ENCODE measurements at places on chromosomes 16 and 17.

GRCh38 chr16:27111486-27111885 is 44.8 kb downstream of the C16orf82 start:
- no peak for DNase-seq

DNA sequence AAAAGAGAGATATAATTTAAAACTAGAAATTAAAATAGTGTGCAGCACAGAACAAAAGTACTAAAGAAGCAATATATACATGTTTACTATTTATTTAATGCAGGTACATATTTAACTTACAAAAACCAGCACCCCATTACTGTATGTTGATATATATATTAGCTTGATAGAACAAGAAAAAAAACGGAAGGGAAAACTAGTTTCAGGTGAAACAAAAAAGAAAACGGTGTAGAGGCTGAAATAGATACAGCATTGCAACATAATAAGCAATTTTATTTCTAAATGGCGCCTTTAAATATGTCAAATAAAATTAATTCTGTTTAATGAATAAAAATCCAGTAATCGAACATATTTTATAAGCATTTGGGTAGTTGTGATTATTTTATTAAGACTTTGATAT is 3.9 kb downstream of the HNF1B start:
- no peak for DNase-seq

- DNase-seq, result no peak
Observed at GRCh38 chr17:38797158-38797490, 2.2 kb downstream of the PIP4K2B start.

GRCh38 chr16:88941913-88942909 is 34.8 kb downstream of the CBFA2T3 start:
- DNase-seq, result peak; percentile 26

DNA sequence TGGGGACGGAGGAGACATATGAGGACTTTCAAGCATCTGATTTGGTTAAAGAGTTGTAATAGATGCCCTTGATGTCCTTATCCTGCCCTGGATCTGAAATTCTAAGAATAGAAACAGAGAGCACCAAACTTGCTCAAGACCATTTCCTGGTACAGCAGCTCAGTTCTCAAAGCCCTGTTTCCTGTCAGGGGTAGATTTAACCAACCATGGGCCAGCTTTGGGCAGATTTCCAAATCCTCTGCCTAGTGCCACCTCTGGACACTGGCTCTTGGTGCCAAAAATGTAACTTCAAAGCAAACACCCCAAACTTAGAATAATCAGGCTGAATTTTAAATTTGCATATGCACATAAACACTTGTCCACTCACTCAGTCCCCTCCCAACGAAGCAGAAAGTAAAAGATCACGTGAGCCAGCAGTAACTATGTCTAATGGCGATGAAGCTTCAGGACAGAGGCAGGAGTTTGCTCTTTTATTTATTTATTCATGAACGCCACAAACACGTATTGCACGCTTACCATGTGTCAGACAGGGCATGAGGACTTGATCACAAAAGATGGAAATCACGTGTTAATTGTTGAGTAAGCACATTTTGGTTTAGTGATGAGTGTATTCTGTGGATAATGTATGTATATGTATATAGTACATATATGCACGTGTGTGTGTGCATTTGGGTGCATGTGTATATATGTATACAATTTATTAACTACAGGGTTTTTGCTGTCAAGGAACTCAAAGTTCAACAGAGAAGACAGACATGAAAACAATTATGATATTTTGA is 23.1 kb upstream of the SDK2 start:
- DNase-seq, result no peak

DNA sequence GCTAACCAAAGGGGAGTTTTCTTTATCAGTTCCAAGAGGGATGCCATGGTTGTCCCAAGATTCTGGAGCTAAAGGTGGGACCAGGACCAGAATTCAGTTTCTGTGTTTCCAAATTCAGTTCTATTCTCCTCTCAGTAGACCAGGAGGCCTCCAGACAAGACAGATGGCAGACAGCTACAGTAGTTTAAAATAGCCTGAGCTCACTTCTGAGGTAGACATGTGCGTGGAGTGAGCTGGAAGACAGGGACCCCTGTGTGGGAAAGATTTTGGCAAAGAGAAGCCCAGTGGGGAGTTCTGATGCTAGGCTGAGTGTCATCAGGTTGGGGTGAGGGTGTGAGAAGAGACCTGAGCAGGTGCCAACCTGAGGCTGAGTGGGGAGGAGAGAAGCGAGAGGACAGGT is 95.4 kb downstream of the PRKCB start:
- DNase-seq, result no peak

DNA sequence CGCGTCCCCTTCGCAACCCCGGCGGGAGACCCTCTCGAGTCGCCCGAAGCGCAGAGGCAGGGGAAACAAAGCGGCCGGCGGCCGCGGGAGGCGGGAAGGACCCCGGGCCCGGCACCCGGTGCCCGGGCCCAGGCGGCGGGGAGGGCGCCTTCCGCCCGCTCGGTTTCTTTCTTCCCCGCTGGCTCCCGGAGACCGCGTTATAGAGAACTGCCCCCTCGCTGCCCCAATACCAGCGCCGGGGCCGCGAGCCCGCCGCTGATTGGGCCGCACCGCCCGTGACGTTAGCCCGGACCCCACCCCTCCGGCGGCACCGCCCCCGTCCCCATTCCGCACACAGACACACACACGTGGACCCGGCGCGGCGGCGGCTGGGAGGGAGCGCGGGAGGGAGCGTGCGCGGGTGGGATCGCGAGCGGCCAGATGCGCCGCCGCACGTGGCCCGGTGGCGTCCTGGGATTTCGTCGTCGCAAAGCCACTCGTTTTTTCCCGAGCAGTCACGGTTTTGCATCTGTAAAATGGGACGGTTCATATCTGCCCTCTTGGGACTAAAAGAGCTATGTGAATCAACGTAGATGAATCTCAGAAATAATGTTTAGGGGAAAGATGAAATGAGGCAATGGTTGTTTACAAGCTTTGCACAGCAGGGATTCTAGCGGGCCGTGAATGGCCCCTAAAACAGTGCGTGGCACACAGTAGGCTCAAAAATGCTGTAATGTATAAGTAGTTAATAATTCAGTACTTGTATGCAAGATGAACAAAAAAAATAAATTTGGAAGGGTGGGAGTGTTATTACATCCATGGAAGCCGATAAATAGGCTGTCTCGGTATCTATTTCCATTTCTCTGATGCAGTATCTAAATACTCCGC is at the start of gene EPOP:
EPOP (minus strand) TSS at position 209 of the 867 bp plus-strand sequence. CDS start 462 bp downstream, outside the sequence.
- DNase-seq, result peak; percentile 71

- no peak for DNase-seq
Observed at GRCh38 chr17:15377200-15377599, 35.8 kb upstream of the TEKT3 start.

GRCh38 chr17:5869041-5869745 is 201.0 kb upstream of the WSCD1 start:
- DNase-seq, result no peak

- no peak for DNase-seq
Observed at GRCh38 chr17:37490638-37491614, 1.2 kb downstream of the DUSP14 start.

DNA sequence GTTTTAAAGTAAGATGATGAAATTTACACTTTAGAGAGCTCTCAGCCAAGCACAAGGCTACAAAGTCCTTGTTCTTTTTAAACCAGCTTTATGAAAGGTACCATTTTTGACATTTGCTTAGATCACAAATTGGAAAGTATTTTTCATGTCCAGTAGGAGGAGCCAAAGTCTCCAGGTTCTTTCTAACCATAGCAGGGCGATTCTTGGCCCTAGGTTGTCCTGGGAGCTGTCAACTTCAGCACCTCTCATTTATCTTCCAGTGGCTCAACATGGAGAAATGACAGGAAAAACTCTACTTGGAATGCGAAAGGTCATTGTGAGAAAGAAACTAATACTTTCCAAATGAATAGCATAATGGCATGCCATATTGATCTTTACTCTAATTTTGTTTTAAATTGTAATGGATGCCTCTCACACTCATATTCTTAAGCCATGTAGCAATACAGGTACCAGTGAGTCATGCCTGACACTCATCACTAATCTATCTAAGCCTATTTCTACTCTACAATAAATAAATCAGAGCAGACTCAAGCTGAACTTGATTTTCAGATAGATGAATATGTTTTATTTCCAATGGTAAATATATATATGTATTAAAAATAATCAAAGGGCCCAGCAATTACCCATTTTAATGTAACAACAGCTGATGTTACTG is 919.1 kb upstream of the EEF2KMT start:
- DNase-seq, result no peak

- peak; percentile 61 for DNase-seq
Observed at GRCh38 chr17:83053739-83054451, 25.5 kb upstream of the METRNL start.

GRCh38 chr17:21508211-21508610 is 132.1 kb downstream of the KCNJ12 start:
- DNase-seq, result no peak

DNA sequence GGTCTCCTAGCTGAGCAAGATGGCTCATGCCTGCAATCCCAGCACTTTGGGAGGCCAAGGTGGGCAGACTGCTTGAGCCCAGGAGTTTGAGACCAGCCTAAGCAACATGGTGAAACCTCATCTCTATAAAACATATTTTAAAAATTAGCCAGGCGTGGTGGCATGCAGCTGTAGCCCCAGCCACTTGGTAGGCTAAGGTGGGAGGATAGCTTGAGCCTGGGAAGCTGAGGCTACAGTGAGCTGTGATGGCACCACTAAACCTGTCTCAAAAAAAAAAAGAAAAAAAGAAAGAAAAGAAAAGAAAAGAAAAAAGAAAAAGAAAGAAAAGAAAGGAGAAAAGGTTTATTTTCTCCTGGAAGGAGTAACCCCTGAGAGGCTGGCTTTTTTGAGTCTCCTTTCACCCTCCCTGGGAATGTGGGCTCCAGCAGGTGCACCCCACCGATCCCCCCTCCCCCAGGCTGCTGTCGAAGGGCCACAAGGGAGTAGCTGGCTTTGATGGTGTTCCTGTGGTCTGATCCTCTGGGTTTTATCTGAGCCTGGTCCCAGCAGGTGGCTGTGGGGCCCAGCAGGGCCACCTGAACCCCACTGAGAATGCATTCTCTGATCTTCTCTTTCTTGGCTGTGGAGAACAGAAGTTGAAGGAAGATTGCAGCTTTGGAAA is 29.9 kb upstream of the TNRC6C start:
- DNase-seq, result no peak

- no peak for DNase-seq
Observed at GRCh38 chr16:58832386-58832895, 98.3 kb upstream of the GOT2 start.

- no peak for DNase-seq
Observed at GRCh38 chr17:77424585-77425344, 284.0 kb downstream of the SEC14L1 start.

DNA sequence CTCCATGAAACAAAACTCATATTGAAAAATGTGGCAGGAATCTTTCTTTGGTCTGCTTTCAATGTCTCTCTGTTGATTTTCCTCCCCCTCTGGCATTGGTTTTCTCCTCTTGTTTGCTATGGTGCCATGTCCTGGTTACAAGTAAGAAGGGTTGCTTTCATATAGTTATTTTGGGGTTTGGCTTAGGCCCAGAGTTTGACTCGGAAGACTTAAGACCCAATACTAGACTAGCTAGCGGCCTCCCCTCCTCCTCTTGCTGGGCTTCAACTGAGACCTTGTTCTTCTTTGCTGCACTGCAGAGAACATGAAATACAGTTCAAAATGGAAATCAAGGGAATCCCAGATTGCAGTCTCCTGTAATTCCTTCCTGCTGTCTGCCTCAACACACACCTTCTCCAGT is 30.0 kb upstream of the CLEC18A start:
- DNase-seq, result no peak

- no peak for DNase-seq
Observed at GRCh38 chr16:48535831-48536613, 74.0 kb downstream of the N4BP1 start.

DNA sequence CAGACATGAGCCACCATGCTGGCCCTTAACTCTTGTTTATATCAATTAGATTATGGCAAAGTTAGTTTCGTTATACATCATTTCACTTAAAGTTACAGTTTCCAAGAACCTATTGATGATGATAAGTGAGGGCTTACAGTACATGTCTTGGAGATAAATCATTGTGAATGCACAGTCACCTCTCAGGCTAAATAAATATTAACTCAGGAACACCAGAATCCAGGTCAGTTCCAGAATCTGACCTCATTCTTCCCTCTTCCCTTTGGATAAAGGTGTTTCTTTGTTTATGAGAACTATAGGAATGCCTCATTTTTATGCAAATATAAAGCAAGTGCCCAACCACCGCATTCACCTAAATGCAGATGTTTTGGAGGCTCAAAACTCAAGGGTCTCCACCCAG is 48.4 kb upstream of the CRYM start:
- no peak for DNase-seq

- no peak for DNase-seq
Observed at GRCh38 chr17:65583921-65584603, 22.6 kb upstream of the AXIN2 start.

DNA sequence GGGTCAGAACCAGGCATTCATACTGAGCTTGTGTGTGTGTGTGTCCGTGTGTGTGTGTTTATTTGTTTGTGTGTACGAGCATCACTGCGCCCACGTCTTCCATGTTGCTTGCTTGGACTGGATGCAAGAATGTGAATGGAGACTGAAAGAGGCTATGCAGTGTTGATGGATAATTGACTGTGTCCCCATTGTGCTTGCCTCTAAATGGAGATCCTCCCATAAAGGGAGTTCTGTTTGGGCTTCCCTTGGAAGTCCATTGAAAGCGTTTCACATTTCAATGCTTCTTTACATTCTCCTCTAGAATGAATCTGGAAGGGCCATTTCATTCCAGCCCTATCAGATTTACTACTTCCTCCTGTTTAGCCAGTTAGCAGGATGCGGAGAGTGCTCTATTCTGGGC is 124.0 kb downstream of the GP2 start:
- no peak for DNase-seq

DNA sequence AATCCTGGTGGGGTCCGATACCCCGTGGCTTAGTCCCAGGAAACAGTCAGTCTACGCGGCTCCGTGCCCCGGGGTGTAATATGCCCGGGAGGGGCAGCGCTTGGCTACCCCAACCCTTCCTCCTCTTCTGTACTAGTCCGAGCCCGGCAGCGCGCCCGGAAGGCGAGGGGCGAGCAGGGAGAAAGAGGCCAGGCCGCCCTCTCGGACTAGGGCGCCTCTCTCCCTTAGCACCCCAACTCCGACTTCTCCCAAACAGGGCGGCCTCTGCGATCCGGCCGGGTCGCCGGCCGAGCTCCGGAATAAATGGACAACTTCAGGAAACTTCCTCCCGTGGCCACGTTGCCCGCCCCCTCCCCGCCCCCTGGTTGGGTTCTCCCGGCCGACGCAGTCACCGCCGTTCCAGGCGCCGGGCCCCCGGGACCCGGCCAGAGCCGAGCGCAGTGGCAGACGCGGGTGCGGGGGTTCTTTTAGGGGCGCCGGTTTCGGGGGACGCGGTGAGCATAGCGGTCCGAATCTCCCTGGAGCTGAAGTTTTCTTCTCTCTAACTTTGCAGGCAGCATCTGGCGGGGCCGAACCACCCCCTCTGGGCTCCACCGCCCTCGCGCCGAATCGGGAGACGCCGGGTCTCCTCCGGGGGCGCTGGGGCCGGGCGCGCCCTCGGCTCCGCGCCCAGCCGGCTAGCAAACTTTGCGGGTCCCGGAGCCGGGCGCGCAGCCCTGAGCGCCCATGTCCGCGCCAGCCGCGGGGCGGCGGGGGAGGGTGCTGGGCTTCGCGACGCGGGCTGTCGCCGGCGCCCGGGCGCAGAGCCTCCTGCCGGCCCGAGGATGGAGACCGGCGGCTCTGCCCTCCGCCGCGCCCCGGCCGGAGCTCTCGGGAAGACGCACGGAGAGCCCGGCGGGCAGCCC is at the start of gene SDK2:
SDK2 (minus strand) TSS at position 301 of the 905 bp plus-strand sequence. CDS start 357 bp downstream, outside the sequence.
- DNase-seq, result peak; percentile 38

- DNase-seq, result no peak
Observed at GRCh38 chr17:81599719-81600486, 37.0 kb downstream of the NPLOC4 start.

GRCh38 chr16:8850279-8850885 is 18.4 kb downstream of the CARHSP1 start:
- DNase-seq, result no peak

GRCh38 chr16:66910175-66910940 is 8.3 kb downstream of the CDH16 start:
- DNase-seq, result no peak

All from CD8-positive, alpha-beta T cell (primary cell).